ENCODE measurements at places on chromosomes 2 and 18.

- H3K27me3 ChIP-seq, result no peaks in the 10 kb centered on the region
- H3K4me3 ChIP-seq, result peak overlapping the region; percentile 70
- peak; percentile 87 for ATAC-seq
- peak overlapping the region; percentile 92 for H3K27ac ChIP-seq
- H3K36me3 ChIP-seq, result peaks cover 100% of the 10 kb centered on the region
These were observed 11.9 kb downstream of the IL18R1 start for GRCh38 chr2:102367331-102367971.

DNA sequence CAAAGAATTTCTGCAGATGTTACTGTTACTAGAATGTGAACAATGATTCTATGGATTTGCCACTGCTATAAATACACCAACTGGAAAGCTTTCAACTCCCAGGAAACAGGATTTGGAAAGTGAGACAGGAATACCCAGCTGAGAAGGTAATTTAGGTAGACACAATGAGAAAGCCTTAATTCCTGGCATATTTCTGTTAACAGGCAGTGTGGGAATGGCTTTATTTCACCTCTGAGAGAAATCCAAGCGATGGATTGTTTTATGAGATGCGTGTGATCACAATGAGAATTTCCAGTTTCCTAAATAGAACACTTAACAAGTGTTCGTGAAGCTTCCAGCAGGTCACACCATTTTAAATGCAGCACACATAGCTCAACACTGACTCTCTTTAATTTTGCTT is 133.0 kb downstream of the SLC8A1 start:
- H3K36me3 ChIP-seq, result no peaks in the 10 kb centered on the region
- peaks cover 2% of the 10 kb centered on the region for H3K27me3 ChIP-seq
- no peaks in the 10 kb centered on the region for H3K4me1 ChIP-seq
- H3K4me3 ChIP-seq, result no peak overlapping the region

- peaks cover 3% of the 10 kb centered on the region for H3K27me3 ChIP-seq
- ATAC-seq, result no peak
These were observed 80.0 kb upstream of the PXDN start for GRCh38 chr2:1824202-1824905.

DNA sequence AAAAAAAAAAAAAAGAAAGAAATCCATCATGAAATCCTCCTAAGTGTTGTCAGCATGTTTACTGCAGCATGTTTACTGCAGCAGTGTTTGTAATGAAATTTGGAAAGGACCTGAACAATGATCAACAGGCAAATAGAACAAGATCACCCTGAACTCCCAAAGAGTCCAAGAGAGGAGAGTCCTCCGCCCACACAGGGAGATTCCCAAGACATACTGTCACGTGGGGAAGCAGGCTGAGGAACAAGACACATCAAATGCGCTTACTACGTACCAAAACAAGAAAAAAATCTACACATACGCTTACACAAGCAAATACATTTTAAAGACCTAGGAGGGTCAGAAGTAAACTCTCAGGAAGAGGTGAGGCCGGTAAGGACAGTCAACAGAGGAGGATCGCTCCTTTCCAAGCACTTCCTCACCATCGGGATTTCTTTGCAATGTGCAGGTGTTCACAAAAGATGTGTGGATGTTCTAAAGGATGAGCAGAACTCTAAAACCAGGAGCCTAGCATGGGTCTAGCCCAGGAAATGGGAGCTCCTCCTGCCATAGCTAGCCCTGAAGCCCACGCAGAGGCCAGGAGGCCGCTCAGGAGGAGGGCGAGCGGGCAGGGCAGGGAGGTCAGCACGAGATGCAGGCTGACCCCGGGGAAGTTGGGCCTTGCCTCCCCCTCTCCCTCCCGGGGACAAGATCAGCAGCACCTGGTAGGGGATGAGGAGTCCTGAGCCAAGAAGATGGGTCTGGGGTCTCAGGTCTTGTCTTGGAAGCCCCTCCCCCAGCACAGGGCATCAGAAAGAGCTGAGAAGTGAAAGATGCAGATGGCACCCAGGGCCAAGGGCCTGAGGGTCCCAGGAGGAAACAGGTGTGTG is 66.4 kb downstream of the ZNF516 start:
- ATAC-seq, result no peak
- no peak overlapping the region for H3K4me3 ChIP-seq
- no peak overlapping the region for H3K27ac ChIP-seq

DNA sequence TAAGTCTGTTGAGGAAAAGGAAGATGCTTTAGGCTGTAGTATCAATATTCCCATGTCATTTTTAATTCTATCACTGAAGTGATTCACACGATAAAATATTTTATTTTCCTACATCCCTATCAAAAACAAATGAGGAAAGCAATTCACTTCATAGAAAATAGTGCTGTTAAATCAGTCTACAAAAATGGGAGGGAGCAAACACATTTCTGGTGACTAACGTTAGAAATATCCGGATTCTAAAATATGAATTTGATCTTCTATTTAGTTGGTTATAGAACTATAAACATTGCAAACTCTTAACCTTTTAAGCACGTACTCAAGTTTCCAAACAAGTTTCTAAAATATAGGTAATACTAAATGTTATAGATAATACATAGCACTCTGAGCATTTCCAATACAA is 20.8 kb downstream of the ATF2 start:
- H3K36me3 ChIP-seq, result peaks cover 73% of the 10 kb centered on the region
- peaks cover 18% of the 10 kb centered on the region for H3K4me1 ChIP-seq
- ATAC-seq, result no peak
- H3K4me3 ChIP-seq, result no peak overlapping the region

DNA sequence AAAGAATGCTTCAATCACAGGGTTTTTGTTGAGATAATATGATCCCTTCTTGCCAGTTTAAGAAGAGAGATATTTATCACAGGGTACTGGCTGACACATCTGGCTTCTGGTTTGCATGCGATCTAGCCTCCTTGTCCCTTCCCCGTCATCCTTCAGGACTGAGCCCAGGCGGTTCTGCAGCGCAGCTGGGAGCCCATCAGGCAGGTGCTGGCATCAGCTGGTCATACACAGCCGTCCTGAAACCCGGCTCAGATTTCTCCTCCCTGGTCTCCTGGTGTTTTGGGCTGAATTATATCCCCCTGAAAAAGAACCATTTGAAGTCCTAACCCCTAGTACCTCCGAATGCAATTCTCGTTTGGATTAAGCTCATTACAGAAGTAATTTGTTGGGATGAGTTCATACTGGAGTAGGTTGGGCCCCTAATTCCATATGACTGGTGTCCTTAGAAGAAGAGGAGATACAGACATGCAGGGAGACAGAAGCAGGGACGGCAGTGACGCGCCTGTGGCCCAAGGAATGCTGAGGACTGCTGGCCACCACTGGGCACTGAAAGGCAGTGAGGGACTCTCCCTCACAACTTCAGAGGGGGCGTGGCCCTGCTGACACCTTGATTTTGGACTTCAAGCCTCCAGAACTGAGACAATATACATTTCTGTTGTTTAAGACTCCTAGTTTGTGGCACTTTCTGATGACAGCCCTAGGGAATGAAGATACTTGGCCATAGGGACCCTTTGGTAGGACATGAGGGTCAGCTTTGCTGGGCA is 83.9 kb upstream of the ODC1 start:
- H3K27me3 ChIP-seq, result peaks cover 4% of the 10 kb centered on the region
- no peak overlapping the region for H3K27ac ChIP-seq
- peaks cover 5% of the 10 kb centered on the region for H3K4me1 ChIP-seq

GRCh38 chr2:223815884-223816570 is 21.4 kb downstream of the AP1S3 start:
- H3K36me3 ChIP-seq, result no peaks in the 10 kb centered on the region
- no peaks in the 10 kb centered on the region for H3K27me3 ChIP-seq
- ATAC-seq, result no peak
- no peak overlapping the region for H3K27ac ChIP-seq
- peaks cover 10% of the 10 kb centered on the region for H3K4me1 ChIP-seq

DNA sequence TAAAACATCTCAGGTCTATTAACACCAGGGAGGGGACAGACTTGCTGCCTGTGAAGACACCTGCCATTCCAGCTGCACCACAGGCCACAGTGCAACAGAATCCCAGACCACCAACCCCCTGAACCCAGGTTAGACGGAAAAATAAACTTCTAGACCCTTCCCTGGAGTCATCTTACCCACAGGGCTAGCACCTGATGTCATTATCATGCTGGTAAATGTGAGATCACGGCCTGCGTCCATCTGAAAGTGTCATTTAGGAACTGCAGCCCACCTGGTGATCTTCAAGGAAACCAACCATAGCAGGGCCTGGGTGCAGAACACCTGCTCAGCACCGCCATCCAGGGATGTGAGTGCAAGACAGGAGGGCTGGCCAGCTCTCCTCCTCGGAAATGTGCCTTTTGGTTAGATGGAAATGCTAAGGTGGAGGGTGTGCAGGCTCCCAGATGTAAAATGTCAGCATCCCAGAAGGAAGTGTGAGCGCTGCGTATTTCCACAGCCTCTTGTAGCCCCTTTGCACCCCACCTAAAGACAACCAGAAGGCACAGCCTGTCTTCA is 80.8 kb downstream of the PTGR3 start:
- no peak overlapping the region for H3K27ac ChIP-seq
- H3K4me1 ChIP-seq, result peaks cover 13% of the 10 kb centered on the region
- H3K36me3 ChIP-seq, result no peaks in the 10 kb centered on the region
- no peak overlapping the region for H3K4me3 ChIP-seq
- ATAC-seq, result no peak

GRCh38 chr18:59469463-59470180 is 110.6 kb upstream of the LMAN1 start:
- H3K36me3 ChIP-seq, result no peaks in the 10 kb centered on the region
- H3K4me3 ChIP-seq, result no peak overlapping the region
- ATAC-seq, result no peak
- peaks cover 11% of the 10 kb centered on the region for H3K27me3 ChIP-seq

DNA sequence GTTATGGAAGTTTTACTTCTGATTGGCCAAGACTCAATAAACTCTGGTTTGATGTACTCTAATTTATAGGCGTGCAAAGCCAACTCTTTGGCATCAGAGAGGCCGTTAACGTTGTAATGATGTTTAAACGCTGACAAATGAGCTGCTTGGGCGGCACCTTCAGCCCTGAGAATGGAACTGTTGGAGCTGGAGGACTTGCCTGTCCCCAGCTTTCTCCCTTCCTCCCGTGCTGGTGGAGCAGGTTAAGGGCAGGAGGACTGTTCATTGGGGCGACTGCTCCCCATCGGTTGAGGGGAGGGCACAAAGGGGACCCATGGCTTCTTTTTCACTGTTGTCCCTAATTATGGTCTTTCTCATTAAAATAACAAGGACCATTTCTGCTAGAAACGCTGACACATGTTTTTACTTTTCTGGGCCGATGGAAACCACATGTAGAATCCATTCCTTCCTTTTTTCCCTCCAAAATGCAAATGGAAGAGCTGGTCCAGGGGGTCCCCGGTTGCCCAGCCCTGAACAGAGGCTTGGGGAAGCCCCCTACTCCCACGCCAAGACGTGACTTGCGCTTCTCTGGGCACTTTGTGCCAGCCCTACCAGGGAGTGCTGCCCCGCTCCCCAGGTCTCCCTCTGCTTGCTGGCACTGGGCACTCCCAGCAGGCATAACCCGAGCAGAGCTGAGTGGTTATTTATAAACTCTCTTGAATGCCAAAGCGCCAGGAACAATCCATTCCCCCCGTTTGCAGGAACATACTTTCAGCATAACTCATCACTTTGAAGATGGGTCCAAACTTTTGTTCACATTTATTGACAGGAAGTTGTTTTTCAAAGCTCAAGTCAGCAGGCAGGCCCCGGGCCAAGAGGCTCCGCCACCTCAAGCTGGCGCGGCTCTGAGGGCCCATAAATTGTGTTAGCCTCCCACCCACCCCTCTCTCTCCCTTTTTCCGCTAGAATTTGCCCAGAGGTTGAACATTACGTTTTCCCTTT is 170.1 kb downstream of the ASB1 start:
- H3K4me3 ChIP-seq, result no peak overlapping the region
- no peak for ATAC-seq
- peaks cover 16% of the 10 kb centered on the region for H3K27me3 ChIP-seq
- no peak overlapping the region for H3K27ac ChIP-seq

GRCh38 chr18:62637807-62638687 is 77.3 kb upstream of the PHLPP1 start:
- ATAC-seq, result peak; percentile 82
- peak overlapping the region; percentile 59 for H3K4me3 ChIP-seq
- peaks cover 9% of the 10 kb centered on the region for H3K4me1 ChIP-seq

DNA sequence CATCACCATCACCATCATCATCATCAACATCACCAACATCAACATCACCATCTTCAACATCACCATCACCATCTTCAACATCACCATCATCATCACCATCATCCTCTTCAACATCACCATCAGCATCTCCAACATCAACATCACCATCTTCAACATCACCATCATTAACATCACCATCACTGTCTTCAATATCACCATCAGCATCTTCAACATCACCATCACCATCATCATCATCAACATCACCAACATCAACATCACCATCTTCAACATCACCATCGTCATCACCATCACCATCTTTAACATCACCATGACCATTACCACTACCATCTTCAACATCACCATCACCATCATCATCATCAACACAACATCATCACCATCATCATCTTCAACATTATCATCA is 267.2 kb downstream of the SP3 start:
- H3K36me3 ChIP-seq, result no peaks in the 10 kb centered on the region
- no peaks in the 10 kb centered on the region for H3K27me3 ChIP-seq
- H3K27ac ChIP-seq, result no peak overlapping the region
- ATAC-seq, result no peak
- no peak overlapping the region for H3K4me3 ChIP-seq

DNA sequence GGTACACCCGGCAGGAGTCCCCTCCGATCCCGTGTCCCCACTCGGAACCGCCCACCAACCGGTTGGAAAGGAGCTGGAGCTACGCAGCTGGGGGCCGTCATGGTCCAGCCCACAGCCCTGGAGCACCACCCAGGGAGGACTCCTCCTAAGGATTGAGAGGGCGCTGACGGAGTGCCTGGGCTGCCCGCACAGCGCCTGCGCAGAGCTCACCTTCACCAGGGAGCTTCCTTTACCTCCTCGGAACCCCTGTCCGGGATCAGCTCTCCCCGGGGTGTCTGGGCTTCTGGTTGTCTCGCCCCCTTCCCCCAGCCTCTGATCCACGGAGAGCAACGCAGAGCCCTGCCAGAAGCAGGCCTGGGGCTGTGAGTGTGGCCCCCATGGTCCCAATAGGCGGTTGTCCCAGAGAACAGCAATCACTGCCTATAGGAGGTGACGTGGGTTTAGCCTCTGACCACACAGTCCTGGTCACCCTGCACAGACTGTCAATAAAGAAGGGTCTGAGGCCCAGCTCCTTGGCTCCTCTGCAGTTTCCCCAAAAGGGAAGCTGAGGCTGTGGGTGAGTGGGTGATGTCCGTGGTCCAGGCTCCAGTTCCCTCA is 14.6 kb downstream of the ALPG start:
- ATAC-seq, result no peak
- H3K4me1 ChIP-seq, result peaks cover 3% of the 10 kb centered on the region
- no peak overlapping the region for H3K27ac ChIP-seq
- peaks cover 31% of the 10 kb centered on the region for H3K27me3 ChIP-seq
- H3K36me3 ChIP-seq, result no peaks in the 10 kb centered on the region

DNA sequence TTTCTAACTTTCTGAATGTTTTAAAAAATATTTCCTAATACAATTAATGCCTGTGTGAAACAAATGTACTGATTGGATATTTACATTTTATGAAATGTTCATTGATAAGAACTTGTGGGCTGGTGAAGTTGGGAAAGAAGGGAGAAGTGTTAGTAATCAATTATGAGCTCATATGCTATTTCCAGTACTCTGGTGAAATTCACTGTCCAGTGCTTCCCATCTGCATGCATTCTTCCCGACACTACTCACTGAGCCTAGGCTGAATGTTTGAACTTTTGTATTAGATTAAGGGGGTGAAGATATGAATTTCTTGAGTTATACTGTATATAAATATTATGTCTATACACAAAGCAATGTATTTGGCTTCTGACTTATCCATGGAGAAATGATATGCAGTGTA is 36.0 kb downstream of the SKA1 start:
- no peaks in the 10 kb centered on the region for H3K4me1 ChIP-seq
- H3K36me3 ChIP-seq, result no peaks in the 10 kb centered on the region
- H3K27ac ChIP-seq, result no peak overlapping the region
- peaks cover 22% of the 10 kb centered on the region for H3K27me3 ChIP-seq

All from activated T-helper 17 cell treated with anti-CD3 and anti-CD28 coated beads, Interleukin-2, amount 50 U/mL, for 72 hours (primary cell).